Midbrain (tissue), 1 donor: ENCODE measurements at places on chromosomes 3 and 15.

DNA sequence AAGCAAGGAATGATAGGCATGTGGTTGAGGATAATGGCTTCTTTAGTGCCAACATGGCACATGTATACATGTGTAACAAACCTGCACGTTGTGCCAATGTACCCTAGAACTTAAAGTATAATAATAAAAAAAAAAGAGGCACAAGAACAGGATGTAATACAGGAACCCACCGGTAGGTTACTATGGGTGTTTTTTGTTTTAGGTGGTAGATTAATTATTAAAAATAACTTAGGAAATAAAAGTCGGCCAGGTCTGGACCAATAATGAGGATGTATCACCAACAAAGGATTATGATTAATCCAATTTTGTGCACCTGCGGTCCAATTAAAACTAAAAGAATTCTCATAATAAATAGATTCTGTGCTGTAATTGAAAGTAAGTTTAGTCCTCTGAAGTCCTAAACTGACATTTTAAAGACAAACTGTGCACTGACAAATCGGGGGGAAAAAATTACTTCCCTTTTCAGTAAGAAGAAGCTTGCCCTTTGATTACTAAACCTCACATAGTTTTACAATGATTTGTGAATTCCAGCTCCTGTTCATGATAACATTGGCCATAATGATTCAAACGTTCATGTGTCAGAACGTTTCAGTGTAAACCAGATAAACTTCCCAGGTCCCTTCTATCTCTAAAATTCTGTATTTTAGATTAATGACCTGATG, 62.2 kb downstream of the CASR start:
- no peak for DNase-seq

DNA sequence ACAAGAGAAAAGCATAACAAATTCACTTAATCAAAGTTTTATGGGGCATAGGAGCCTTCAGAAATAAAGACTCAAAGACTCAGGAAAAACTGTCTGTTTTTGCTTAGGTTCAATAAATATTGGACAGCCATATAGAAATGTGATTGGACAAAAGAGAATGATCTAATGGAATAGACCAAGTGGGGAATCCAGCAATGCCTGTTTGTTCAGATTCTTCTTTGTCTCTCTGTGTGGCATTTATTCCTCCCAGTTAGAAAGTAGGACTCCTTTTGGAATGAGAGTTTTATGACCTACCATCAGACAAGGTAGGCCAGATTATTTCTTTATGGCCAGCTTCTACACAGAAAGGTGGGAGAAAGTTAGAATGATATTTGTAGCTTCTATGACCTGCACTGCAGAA, 1460.1 kb downstream of the OTOL1 start:
- no peak for DNase-seq

GRCh38 chr15:68609629-68610028, 30.8 kb downstream of the CORO2B start:
- DNase-seq = no peak

GRCh38 chr3:197404030-197404429, 105.6 kb upstream of the DLG1 start:
- no peak for DNase-seq

GRCh38 chr3:30263925-30264313, 342.5 kb upstream of the TGFBR2 start:
- no peak for DNase-seq

DNA sequence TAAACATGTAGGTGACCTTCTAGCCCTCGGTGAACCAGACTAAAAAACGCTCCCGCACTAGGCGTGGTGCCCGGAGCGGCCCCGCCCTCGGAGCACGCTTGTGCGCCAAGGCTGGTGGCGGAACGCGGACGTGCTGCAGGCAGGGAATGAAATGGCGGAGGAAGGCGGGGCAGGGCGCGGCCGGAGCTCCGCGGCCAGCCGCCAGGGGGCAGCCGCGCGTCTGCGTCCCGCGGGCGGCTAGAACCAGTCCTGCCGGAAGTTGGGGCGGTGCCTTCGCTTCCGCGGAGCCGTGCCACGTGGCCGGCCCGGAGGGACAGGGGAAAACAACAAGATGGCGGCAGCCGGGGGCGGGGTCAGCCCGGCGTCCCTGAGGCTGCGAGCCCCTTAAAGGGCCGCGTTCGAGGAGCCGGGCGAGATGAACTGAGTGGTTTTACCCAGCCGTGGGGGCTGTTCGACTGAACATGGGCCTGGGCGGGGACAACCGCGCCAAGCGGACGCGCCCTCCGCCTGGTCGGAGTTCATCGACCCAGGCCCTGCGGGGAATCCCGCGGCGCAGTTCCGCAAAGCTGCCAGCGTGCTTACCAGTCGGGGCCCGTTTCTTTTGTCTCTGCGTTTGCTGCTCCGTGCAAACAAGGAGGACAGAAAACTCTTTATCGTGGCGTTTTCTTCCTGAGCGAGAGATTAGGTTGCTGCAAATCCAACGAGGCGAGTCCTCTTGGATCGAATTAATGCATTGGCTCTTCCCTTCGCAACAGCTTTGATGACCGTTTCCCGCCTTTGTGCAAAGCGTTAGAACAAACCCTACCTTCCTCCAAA, 90.9 kb upstream of the CHD2 start:
- peak; percentile 96 for DNase-seq

GRCh38 chr3:9883706-9884554, 3.9 kb upstream of the CIDEC start:
- no peak for DNase-seq

DNA sequence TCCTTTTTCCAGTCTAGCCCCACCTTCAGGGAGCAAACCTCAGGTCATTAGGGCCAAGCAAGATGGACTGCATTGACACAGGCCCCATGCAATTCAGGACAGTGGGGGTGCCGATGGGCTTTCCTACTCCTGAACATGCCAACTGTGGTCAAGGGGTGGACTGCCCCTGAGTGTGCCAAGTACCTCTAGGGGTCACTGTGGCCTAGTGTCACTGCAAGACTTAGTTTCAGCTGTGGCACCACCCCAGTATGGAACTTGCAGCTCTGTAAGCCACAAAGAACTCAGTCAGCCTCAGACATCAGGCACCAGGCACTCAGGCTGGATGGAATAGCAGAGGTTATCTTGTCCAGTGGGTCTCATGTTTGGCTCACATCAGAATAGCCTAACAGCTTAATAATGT, 32.3 kb downstream of the EXOG start:
- DNase-seq = no peak

DNA sequence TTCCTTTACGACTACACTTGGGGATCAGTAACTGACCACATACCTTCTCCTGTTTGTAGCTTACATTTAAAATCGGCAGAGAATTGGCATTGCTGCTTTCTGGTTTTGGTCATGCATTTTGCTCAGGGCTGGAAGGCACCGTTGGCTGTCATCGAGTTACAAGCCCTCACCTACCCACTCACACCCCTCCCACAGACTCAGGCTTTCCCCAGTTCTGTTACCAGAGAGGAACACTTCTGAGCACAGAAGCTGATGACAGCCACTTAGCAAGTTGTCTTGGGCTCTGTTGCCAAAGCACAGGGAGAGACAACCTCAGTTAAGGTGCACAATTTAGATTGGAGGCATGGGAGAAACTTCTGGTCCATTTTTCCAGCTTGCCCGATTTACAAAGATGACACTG, 204.8 kb upstream of the TOPAZ1 start:
- no peak for DNase-seq

DNA sequence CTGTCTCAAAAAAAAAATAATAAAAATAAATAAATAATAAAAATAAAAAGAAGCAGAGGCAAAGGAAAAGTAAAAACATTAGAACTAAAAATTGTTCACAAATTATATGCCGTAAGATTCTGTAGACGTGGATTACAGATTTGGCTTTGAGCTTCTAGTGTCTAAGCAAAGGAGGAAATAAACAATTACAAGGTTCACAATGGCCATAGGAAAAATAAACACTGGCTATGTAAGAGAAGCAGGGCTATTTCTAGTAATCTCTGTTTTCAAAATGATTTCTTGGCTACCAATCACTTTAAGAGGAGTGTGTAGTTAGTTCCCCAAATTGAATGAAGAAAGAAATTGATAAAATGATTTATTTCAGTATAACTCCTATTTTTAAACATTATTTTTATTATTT, 54.5 kb downstream of the TMEM41A start:
- DNase-seq = no peak

DNA sequence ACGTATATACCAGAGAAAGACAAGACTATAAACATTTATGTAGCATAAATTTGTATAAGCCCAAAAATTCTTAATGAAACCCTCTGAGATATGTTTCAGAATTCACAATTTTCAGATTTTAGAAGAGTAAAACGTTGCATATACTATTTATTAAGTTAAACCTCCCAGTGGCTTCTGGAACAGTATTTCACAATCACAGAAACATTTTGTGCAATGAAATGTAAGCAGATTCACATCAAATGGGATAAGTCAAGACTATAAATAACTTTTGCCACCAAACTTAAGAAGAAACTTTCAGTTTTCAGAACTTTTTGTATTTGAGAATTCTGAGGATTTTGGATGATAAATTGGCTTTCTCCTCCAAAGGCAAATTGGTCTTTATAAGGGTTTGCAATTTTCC, 9.2 kb downstream of the SLTM start:
- DNase-seq = no peak

DNA sequence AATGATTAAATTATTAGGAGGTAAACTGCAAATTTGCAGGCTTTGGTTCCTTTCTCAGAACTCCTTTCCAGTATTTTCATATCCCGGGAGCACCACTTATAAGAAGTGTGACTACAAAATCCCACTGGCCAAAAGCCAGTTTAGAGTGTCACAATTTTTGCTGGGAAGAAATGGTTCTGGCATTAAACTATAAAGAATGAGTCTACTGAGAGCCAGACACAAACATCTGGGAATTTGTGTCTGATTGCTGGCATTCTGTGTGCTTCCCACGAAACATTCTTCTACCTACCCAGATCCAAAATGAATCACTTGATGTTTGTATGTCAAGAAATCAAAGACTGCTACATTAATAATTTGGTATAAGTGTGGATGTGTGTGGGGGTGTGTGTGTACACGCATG, 82.8 kb downstream of the DUT start:
- DNase-seq = no peak

- DNase-seq = no peak
Measured at GRCh38 chr3:170714122-170714521, 128.2 kb upstream of the SLC7A14 start.

GRCh38 chr3:129701161-129701560, 94.7 kb upstream of the PLXND1 start:
- no peak for DNase-seq

- DNase-seq = no peak
Measured at GRCh38 chr3:37545479-37545878, 316.2 kb upstream of the CTDSPL start.

- no peak for DNase-seq
Measured at GRCh38 chr3:120324190-120324589, 25.0 kb downstream of the LRRC58 start.

DNA sequence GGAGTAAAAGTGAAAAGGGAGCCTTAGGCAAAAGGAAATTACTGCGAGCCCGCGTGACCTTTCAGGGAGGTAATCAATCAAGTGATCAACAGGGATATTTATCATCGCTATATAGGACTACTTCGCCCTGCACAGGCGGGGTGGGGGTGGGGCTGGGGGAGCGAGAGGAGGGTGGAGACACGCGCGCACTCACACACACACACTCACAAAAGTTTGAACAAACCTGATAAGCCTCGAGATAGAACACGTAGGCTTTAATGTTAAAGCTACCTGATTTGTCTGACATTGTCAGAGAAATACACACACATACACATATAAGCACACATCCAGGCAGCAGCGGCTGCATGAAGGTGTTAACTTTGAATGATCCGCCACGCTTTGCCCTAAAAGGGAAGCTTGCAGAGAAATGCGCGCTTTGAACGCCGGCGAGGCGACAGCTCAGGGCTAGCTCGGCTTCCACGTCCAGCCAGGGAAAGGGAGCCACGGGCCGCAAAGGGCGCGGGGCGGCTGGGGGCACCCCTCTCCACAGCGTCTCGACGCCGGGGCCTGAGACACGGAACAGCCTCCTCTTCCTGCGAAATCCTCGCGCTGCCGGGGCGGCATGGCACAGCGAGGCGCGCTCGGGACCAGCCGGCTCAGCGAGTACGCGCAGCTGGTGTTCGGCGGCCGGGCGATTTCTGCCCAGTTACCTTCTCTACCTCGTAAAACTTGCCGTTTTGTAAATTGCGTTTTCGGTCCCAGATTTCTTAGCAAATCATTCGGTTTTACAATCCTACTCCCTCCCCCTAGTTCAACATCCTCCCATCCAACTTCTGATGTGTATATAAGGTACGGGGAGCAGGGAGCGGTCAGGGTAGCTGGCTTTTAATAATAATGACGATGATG, 4.8 kb upstream of the MECOM start:
- DNase-seq = no peak

GRCh38 chr3:188792793-188793192, 379.0 kb upstream of the TPRG1 start:
- DNase-seq = peak; percentile 52

- DNase-seq = no peak
Measured at GRCh38 chr15:47908950-47909670, 191.8 kb downstream of the SEMA6D start.
